CMK (cell line): ENCODE measurements at places on chromosomes 1 and 21.

DNA sequence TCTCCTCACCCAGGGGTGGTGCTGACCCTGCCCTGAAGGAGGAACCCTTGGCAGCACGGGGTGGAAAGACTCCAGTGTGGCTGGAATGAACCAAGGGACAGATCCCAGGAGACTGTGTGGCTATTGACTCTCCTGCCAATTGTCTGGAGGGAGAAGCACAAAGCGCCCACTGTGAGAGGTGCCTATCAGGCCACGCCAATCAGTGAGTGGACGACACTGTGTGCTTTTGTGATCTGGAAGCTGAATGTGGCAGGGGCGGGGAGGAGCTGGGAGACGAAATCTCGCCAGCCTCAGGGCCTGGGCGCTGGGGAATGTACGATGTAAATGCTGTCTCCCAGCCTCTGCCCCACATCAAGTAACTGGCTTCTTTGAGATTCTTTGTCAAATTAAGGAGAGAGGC lies 167.1 kb downstream of the ZBTB18 start:
- no peak for DNase-seq

- no peak for DNase-seq
Measured at GRCh38 chr1:1322418-1322817, 2.0 kb downstream of the INTS11 start.

DNA sequence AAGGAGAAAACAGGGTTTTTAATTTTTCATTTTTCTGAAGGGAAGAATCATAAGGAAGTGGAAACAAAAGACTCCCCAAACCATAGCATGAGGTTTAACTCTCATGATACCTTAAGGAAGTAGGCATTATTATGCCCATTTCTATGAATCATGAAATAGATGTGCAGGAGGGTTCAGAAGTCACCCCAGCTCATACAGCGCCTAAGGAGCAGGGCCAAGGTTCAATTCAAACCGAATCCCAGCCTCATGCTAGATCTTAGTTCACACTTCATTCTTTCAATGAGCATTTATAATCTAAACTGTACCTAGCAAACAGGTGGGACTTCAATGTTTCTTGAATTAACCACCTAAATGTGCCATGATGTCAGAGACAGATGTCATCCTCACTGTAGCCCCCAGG lies 111.9 kb upstream of the SLC25A33 start:
- DNase-seq, result no peak

- DNase-seq, result no peak
Measured at GRCh38 chr1:101027194-101027772, 1.7 kb upstream of the DPH5 start.

DNA sequence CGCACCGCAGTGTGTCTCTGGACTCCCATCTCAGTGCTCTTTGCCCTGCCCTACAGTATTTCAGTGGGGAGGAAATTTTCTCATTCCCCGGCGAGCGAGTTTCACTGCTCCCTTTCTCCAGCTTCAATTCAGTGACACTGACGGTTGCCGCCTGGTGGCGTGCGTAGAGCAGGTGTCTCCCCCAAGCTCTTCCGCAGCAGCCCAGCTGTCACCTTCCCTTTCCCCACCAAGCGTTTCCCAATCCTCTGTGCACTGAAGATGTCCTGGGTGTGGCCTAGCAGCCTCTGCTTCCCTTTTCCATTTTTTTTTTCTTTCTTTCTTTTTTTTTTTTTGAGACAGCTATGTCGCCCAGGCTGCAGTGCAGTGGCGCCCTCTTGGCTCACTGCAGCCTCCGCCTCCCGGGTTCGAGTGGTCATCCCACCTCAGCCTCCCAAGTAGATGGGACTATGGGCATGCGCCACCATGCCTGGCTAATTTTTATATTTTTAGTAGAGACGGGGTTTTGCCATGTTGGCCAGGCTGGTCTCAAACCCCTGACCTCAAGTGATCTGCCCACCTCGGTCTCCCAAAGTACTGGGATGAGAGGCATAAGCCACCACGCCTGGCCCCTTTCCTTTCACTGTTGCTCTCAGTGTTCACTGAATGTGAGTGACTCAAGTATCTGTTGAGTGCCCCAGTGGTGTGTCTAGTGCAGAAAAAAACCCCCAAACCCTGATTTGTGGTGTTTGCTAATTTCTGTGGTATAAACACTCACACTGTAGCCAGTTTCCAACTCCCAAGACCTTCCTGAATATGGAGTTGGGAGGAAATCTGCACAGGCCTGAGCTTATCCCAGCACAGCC lies 30.1 kb downstream of the TNFRSF1B start:
- no peak for DNase-seq

DNA sequence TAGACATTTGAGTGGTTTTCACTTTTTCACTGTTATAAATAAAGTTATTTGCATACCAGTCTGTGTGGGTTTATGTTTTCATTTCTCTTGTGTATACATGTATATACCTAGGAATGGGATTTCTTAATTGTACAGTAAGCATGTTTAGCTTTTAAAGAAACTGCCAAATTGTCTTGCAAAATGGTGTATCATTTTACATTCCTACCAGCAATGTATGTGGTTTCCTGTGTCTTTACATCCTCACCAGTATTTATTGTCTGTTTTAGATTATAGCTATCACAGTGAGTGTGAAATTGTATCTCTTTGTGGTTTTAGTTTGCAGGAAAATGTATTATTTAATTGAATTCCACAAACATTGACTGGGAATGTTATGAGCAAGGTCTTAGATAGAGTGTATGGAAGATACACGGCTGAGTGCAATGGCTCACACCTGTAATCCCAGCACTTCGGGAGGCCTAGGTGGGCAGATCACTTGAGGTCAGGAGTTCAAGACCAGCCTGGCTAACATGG lies 57.3 kb downstream of the MACF1 start:
- DNase-seq, result no peak

DNA sequence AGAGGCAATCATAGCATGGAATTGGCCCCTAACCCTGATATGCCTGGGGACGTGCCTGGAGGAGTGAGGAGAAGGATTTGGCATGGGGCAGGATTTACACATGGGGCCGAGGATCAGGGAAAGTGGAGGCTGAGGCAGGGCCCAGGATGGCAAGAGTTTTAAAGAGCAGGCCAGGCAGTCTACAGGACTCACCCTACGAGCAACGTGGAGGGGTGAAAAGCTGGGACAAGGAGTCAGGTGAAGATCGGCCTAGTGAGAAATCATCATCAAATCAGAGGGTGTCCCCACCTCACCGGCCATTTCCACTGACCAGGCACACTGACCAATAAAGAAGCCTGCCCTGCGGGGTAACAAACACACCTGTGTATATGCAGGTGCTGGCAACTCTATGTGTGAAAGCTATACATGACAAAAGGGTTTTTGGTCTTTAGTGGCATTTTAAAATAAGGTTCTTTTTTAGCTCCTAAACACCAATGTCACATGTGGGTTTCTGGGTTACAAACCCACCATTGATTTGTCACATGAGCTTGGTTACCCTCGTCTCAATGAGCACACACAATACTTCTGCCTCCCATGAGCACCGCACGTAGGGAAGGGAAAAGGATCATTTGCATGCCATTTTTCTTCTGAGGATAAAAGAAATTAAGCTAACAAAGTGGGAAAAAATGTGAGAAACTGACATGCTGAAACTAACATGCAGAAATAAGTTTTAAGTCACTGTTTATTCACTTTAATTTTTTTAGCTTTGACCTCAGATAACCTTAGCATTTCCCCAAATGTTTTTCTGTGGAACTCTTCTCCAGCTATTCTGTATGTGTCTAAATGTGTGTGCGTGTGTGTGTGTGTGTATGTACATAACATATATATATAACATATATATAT lies 168.1 kb upstream of the EDN2 start:
- no peak for DNase-seq

- no peak for DNase-seq
Measured at GRCh38 chr1:226722240-226722900, 16.7 kb downstream of the ITPKB start.

GRCh38 chr1:44587796-44588460 lies 86.4 kb downstream of the TMEM53 start:
- no peak for DNase-seq

- no peak for DNase-seq
Measured at GRCh38 chr1:8456308-8456912, 138.5 kb downstream of the SLC45A1 start.

DNA sequence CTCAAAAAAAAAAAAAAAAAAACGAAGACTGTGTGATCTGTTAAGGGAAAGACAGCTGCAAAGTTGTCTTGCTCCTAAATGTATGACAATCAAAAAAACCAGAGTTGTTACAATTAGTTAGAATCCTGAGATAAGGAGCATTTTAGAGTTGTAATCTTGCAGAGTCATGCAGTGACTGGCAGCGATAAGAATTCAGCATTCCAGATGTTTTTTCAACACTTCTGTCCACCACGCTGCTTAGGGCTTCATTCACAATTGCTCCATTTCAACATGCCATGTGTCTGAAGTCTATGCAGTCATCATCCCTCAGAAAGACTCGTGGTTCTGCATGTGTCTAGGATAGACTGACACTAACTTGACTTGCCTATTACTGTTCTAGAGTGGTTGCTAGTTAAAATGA lies 102.4 kb upstream of the BACE2 start:
- no peak for DNase-seq
